ENCODE measurements at places on chromosomes 11 and 22. TPM values are rescaled to one million over a fixed set of nuclear protein-coding genes. Genes with fewer than 3 reads are reported as not detected.
A peak's percentile ranks its signal among the peaks of the same experiment; 100 is the strongest.

DNA sequence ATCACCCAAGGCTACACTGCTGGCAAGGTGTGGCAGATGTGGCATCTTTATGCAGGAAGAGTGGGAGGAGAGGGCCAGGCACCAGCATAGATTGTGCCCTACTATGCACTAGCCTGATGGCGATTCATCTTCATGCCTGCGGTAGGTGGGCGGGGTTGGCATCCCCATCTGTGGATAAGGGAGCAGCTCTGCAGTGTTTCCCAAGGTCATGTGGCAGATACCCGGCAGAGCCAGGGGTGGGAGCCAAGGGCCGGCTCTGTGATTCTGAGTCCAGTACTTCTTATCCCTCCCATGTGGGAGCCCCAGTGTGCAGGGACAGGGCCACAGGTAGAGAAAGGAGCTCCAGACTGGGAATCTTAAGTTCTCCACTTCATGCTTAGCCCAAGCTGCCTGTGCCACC, 20.0 kb downstream of the CD82 start:
- DNase-seq = no peak

DNA sequence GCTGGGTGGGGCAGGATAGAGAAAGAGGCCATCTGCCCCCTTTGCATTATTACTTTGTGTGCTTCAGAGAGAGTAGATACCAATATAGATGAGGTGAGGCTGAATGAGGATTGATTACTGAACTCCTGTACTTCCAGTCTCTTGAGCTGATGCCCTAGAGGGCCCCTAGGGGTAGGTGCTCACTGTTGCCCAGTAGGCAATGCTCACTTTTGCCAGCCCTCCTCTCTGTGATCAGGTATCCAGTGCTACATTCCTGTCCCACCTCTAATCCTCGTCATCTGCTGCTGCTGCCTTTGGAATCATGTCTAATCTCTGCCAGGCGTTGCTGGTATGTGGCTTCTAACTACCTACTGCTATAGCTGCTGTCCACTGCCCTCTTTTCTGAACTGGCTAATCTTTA, 57.2 kb downstream of the CCDC83 start:
- no peak for DNase-seq

DNA sequence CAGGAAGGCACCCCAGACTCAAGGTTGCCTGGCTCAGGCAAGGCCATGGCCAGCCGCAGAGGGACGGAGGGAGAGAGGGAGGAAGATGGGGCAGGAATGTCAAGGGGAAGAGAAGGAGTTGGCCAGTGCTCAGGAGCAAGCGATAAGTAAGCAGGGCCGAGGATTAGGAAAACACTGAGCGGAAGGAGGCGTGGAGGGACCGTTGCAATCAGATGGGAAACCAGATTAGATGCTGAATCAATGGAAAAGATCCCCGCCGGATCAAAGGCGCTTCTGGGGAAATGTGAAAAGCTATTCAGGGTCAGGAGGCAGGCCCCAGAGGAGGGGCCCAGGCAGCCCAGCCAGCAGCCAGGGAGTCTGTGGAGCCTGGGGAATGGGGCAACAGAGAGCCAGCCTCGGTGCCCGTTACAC, 26.6 kb upstream of the MYEOV start:
- no peak for DNase-seq

The SCN3B gene
- under 0.01 TPM for total RNA-seq

DNA sequence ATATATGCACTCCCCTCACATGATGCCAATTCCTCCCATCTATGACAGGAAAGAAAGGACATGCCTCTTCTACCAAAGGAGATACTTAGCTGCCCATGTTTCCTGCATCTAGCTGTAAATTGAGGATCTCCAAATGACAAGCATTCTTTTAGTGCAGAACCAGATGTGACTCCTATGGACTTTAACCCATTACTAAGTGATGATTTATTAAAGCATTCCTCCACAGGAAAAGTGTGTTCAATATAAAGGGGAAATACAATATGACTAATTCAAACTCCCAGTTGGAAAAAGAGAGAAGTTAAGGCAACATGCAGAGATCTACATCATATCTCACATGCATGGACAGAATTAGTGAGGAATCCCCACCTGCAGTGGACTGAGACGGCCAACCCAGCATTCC, 221.3 kb downstream of the FAM76B start:
- no peak for DNase-seq

DNA sequence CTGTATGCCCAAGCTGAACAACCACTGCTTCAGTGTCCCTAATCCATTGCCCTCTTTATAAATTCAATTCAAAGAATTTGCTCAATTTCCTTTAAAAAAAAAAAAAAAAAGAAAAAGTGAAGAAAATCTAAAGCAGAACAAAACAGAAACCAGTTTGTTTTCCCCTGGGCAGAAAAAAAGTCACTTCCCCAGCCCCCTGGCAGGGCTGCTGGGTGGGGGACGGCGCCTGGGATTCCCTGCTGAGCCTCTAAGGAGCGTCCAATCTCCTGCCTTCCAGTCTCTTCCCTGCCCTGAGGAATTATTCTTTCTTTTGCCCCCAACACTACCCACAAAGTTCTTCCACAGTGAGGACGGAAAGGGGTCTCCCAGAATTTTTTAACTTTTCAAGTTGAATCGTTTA, 23.9 kb downstream of the DKK3 start:
- DNase-seq = no peak

DNA sequence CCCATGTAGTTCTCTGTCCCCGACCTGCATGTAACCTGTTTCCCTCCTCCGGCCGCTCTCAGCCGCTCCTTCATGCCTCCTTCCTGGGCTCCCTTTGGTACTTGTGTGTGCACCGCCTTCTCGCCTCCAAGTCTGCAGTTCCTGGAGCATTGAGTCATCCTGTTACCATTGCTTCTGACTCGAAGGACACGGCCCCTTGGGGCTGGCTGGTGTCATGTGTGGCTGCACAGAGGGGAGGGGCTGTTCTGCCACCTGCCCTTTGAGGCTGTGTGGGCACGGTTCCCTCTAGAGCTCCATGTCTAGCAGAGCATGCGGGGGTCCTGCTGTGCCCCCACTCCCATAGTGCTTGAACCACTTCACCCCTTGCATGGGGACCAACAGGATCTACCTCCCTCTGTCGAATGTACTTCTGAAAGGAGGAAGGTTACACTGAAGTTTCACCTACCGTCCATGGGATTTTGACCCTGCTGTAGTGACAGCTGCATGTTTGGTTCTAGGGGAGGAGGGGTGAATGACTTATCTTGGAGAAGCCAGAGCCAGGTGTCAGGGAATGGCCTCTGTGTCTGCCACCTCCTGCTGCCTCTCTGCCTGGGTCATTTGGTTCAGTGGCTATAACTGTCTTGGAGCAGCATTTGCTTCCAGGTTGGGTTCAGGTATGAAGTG, 39.6 kb downstream of the BCR start:
- DNase-seq = peak; percentile 62

DNA sequence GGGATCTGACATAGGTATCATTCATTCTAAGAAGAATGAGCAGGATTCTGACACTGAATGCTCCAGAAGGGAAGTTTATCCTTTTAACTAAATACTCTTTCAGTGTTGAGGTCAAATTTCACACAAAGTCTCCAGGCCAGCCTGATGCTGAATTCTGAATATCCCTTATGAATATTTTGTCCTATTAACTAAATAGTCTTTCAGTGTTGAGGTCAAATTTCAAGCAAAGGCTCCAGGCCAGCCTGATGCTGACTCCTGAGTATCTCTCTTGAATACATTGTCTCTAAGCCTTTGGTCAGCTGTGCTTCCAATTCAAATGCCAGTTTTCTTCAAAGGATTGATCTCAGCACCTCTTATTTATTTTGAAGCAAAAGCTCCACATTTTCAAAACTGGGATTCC, 676.8 kb downstream of the NTM start:
- no peak for DNase-seq

The TUT1 gene
- 5.2 TPM for total RNA-seq

The UNC93B1 gene
- total RNA-seq = 17.7 TPM

- DNase-seq = no peak
Measured at GRCh38 chr22:17116572-17117330, 4.4 kb downstream of the TMEM121B start.

DNA sequence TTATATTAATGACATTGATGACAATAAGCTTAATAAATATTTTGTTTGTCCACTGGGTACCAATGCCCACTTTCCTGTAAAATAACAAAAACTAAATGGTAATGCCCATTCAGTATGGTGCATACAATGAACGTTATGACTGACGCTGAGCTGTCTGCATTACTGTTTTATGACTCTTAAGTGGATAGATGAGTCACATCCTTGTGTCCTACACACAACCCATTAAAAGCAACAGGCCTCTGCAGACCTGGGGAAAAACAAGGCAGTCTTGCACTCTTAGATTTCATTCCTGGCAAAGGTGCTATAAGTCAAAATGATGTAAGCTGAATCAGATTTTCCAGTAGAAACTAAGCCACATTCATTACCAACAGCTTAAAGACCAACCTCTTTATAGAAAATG, 176.3 kb upstream of the TMEM45B start:
- DNase-seq = peak; percentile 91

The ARHGEF12 gene
- total RNA-seq = 143 TPM

DNA sequence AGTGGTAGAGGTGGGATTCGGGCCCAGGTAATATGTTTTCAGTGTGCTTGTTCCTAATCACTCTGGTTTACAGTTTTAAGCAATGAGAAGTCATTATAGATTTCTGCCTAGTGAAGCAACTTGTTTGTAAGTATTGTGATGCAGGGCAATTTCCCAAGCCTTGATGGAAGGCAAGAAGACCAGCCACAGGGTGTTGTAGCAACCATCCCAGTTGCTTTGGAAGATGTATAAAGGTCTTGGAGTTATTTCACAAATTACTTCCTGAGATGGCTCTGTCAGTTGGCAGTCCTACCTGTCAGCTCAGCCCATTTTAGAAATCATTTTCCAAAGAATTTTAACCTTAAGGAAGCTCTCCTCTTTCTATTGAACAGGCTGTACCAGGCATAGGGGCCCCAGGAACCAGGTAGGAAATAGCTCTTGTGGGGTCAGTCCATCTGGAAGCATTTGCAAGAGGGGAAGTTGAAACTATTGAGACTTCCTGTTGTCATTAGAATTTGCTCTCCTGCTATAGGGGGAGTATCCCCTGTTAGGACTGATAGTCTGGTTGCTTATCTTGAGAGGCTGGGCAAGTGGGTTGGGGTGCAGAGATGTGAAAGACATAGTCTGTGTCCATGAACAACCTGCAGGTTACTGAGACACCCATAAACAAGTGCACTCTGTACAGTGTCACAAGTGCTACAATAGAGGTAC, 47.9 kb downstream of the STIM1 start:
- DNase-seq = no peak
